ENCODE measurements at places on chromosomes 4 and X.

DNA sequence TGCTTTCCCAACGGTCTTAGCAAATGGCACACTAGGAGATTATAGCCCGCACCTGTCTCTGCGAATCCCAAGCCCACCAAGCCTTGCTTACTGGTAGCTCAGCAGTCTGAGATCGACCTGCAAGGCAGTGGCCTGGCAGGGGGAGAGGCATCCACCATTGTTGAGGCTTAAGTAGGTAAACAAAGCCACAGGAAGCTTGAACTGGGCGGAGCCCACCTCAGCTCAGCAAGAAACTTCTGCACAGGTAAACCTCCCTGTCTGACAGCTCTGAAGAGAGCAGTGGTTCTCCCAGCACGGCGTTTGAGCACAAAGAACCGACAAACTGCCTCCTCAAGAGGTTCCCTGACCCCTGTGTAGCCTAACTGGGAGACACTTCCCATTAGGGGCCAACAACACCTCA, 42.8 kb downstream of the BRWD3 start:
- no peak for DNase-seq

DNA sequence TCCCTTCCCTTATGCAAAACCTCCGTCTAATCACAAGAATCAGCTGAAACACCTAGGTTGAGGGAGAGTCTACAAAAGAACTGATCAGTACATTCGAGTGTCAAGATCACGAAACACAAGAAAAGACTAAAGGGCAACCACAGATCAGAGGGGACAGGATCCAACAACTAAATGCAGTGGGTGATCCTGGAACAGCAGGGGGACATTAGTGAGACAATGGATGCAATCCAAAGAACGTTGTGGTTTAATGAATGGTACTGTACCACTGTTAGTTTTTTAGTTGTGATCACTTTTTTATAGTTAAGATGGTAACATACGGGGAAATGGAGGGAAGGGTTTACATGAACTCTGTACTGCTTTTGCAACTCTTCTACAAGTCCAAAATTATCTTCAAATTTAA, 79.2 kb downstream of the RELL1 start:
- no peak for DNase-seq

DNA sequence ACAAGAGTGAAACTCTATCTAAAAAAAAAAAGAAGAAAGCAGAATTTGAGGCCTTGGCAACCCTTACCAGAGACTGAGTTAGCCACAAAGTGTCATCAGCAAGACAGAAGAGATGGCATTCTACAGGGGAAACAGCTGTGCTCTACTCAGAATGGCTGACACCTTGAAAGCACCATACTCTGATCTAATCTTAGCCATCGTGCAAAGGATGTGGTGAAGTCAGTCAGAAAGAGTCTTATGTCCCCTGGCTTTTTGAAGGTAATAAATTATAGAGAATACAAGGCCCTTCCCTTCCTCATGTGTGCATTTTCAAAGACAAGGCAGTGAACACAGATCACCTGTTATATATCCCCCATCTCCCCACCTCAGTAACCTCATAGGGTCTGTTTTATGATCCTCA, 13.2 kb downstream of the CLNK start:
- DNase-seq = no peak

GRCh38 chr4:143089291-143089690, 95.4 kb upstream of the USP38 start:
- DNase-seq = no peak
